ENCODE measurements at places on chromosomes 1 and 21.

DNA sequence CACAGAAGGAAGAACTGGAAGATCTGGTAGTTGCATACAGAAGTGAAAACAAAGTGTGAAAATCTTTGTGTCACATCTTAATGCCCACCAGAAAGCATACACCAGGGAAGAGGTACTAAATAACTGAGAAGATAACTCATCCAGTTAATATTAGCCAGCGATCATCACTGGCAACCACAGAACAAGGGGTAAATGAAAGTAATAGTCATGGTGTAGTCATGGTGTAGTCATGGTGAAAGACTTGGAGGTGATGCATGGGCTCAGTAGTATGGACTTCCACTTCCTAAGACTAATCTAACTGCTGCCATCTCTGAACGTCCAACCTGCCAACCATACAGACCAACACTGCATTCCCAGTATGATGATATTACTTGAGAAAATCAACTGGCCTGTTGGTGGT lies 481.2 kb upstream of the NR5A2 start:
- peak; percentile 51 for DNase-seq

DNA sequence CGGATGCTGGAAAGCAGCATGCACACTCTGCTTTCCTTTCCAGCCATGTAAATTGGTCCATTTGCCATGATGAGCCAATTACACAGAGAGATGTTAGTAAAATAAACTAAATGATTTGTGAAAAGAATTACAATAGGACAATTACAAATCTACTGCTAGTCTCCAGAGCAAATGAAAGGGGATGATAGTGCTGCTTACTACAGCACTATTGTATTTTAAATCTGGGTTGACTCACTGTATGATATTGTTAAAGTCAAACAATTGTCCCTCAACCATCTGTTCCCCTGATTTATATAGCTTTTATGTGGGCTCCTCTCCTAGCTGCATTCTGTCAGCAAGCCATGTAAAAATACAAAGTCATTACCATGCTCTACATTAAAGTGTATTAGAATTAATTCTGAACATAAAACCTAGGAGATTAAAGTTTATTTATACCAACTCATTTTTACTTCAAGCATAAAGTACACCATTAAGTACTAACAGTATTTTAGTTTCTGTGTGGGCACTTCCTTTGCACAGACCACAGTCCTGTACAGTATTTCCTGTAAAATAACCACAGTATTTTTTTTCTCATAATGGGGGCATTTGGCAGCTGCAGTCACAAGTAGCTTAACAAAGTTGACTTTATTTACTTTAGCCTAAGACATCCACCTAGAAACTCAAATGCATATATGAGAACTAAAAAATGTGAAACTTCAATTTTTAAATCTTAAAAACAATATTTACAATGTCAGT lies 135.8 kb downstream of the VAV3 start:
- no peak for DNase-seq

- DNase-seq = no peak
Observed at GRCh38 chr1:51663105-51663504, 46.2 kb downstream of the OSBPL9 start.

GRCh38 chr21:38797470-38797869 lies 8.3 kb upstream of the ETS2 start:
- peak; percentile 18 for DNase-seq

- no peak for DNase-seq
Observed at GRCh38 chr21:31920275-31920674, 47.5 kb downstream of the HUNK start.

GRCh38 chr1:92599184-92599583 lies 112.5 kb upstream of the GFI1 start:
- DNase-seq = peak; percentile 41

- peak; percentile 77 for DNase-seq
Observed at GRCh38 chr1:99590578-99591209, 55.2 kb upstream of the PALMD start.

DNA sequence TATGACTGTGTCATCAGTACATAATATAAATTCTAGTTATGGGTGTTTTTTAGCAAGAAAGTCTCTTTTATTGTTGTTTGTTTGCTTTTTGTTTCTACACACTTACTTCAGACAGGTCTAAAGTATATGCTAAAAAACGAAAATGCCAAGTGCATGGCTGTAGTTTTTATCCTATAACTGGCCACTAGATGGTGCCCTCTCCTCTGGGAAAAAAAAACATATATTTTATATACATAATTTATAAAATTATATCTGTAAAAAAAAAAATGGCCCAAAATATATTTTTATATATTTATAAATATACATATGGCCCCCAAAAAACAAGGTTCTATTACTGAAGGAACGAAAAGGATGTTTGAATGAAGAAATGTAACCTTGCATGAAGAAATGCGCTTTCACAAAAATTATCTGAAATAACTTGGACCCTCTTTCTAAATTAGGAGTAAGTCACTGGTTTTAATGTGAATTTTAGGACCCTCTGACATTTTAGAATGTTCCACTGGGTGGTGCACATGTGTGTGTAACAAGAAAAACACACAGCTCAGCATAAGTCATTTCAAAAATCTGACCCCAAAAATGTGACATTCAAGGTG lies 93.5 kb downstream of the TTLL7 start:
- peak; percentile 10 for DNase-seq

DNA sequence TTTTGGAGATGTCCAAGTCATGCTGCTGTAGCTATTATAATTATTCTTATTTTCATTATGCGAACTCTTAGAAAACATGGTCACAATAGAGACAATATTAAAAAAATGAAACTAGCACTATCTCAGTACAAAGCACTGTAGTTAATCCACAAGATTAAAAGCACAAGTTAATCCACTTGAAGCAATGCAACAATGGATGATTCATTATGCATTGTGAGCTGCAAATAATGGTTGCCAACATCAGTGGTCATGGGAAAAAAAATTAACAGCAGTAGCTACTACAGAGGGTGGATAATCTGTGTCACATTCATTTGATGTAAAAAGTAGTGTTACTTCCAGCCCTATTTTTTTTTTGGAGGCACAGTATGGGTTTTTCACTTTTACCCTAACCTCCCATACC lies 56.7 kb downstream of the DPT start:
- no peak for DNase-seq

DNA sequence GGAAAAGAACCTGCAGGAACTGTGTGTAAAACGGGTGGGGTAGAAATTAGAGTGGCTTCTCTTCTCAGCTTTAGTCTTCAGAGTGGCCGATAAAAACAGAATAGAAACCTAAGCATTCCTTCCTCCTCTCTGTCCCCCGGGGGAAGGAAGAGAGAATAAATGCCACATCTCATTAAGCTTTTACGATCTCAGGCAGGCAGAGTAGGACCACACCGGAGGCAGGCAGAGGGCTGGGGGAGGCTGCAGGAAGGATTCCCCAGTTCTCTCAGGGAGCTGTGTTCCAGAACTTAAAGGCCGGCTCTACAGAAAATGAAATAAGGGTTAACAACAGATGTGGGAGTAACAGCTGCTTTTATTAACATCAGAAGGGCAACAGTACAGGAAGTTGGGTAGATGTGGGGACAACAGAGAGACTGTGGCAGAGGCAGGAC lies 24.5 kb upstream of the MEF2D start:
- DNase-seq = peak; percentile 19

DNA sequence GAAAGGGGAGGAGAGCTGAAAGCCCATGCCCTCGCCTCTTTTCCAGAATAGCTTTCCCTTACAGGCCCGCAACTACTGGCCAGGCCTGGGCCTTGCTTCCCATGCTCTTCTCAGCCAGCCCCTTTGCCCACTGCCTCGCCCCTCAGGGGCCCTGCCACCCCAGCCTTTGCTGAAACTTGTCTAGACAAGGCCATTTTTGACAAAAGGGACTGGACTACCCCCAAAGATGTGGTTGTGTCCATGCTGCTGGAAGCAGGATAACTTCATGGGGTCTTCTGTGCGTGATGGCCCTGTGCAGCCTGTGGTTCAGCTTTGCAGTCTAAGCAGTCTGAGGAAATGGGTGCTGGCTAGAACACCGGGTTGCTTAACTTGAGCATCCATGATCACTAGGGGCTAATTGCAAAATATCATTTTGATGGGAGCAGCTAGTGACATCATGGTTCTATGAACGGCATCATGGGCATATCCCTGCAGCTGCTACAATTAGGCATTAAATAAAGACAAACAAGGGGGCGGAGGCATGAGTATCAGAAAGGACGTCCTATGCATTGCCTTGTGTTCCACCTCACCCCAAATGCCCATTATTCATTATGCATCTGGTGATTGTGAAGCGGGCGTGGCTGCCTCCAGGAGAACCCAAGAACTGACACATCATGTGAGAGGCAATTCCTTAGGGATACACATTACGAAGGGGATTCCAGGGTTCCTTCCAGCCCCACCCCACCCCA lies 36.8 kb downstream of the NTPCR start:
- no peak for DNase-seq

GRCh38 chr1:212794561-212795014 lies 2.9 kb downstream of the TATDN3 start:
- no peak for DNase-seq

GRCh38 chr1:31883357-31883942 lies 54.7 kb downstream of the PTP4A2 start:
- no peak for DNase-seq

DNA sequence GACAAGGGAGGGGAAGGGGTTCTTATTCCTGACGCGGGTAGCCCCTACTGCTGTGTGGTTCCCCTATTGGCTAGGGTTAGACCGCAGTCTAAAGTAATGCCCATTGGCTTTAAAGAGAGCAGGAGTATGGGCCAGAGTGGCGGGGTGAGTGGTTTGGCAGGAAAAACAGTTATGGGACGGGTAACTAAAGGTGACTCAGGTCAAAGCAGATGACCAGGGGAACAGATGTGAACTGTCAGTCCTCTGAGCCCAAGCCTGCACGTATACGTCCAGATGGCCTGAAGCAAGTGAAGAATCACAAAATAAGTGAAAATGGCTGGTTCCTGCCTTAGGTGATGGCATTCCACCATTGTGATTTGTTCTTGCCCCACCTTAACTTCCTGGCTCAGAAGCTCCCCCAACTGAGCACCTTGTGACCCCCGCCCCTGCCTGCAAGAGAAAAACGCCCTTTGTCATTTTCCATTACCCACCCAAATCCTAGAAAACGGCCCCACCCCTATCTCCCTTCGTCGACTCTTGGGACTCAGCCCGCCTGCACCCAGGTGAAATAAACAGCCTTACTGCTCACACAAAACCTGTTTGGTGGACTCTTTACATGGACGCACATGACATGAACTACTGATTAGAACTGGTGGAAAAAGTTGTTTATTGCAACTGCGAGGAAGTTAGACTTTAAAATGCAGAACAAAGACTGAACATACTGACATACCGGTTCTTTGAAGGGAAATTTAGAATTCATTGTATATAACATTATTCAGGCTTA lies 758 bp upstream of the ATAD3B start:
- no peak for DNase-seq

DNA sequence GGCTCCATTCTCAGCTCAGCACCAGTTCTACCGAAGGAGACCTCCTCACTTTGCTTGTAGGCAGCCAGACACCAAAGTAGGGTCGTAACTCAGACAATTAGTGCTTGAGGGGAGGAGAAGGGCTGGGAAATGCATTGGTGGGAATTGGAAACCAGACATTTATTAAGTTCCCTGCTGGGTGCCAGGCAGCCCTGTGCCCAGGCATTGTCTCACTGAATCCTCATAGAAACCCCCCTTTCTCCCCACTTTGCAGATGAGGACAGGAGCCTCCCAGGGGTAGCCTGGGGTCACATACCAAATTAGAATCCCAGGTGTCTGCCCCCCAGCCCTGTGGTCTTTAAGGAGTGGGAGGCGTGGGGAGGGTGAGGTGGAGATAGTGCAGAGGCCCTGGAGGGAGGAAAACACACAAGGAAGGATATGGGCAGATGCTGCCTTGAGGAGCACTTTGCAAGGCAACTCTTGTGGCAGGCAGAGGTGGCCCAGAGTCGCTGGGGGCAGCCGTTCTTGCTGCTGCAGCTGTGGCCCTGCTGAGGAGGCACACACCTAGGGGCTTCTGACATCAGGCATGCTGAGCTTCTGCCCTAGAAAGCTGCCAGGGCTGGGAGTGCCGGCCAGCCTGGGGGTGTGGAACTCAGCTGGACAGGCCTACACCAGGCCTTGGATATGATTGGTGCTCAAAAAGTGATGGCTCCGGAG lies 29.4 kb downstream of the CDK18 start:
- DNase-seq = no peak

DNA sequence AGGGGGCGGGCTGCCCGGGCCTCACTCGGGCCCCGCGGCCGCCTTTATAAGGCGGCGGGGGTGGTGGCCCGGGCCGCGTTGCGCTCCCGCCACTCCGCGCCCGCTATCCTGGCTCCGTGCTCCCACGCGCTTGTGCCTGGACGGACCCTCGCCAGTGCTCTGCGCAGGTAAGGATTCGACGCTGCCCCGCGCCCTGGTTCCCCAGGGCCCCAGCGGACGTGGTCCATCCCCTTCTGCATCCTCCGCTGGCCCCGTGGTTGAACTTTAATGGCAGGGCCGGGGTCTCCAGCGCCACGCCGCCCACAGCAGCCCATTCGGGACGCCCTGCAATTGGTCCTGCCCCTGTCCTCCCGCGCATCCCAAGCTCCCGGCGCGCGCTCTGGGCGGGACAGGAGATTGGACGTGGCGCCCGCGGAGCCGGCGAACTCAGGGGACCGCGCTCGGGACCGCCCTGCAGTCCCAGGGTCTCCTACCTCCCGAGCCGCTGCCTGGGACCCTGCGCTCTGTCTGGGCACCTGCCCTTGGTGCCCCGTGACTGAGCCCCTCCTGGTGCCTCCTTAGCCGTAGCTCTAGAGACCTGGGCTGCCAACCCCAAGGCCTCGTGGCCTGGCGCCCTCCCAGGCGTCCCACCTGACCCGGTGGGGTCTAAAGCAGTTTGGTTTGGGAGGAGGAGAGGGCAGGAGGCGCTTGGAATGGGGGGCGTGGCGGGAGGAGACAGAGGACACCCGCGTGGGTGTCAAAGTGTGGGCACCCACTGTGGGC lies at the start of gene ALPL:
Gene ALPL (plus strand): TSS at position 73 of the 762 bp plus-strand sequence. CDS start 44,659 bp downstream, outside the sequence.
- DNase-seq = no peak

DNA sequence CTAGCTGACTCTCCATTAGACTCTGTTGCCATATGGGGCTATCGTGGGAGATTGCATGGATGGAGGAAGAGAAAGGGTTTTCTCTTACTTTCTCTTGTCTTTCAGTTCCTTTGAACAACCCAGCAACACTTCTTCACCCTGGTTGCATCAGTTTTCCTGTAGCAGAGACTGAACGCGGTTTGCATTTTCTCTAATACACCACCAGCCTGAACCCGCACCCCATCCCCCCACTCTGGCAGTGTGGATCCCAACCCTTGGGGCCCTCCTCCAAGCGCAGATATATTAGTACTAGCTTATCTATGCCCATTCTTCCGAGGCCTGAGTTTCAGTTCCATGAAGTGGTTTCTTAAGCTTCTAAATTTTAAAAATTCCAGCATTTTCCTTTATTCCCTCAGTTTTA lies 12.6 kb downstream of the DR1 start:
- no peak for DNase-seq

DNA sequence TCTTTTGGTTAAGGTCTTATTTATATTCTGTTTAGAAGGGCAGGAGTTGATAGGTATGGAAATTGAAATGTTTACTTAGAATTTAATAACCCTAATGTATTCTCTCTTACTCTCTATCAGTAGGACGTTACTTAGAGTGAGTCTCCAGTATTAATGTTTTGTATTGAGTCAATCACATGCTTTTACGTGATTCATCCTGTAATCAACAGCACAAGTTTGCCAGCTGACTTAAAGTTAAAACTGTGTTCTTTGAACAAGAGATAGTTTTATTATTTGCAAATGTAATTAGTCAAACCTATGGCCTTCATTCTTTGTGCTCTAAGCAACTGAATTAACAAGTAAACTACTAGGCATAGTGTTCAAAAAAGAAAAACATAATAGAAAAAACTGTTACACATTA lies 57.3 kb downstream of the PKN2 start:
- DNase-seq = peak; percentile 54
